ENCODE measurements at places on chromosomes 16 and 17.

- no peak overlapping the region for H3K27ac ChIP-seq
- no peaks in the 10 kb centered on the region for H3K4me1 ChIP-seq
- H3K27me3 ChIP-seq, result no peaks in the 10 kb centered on the region
- no peak overlapping the region for H3K4me3 ChIP-seq
- no peaks in the 10 kb centered on the region for H3K36me3 ChIP-seq
- DNase-seq, result no peak
Observed at GRCh38 chr17:58538811-58539409, 24.5 kb upstream of the MTMR4 start.

DNA sequence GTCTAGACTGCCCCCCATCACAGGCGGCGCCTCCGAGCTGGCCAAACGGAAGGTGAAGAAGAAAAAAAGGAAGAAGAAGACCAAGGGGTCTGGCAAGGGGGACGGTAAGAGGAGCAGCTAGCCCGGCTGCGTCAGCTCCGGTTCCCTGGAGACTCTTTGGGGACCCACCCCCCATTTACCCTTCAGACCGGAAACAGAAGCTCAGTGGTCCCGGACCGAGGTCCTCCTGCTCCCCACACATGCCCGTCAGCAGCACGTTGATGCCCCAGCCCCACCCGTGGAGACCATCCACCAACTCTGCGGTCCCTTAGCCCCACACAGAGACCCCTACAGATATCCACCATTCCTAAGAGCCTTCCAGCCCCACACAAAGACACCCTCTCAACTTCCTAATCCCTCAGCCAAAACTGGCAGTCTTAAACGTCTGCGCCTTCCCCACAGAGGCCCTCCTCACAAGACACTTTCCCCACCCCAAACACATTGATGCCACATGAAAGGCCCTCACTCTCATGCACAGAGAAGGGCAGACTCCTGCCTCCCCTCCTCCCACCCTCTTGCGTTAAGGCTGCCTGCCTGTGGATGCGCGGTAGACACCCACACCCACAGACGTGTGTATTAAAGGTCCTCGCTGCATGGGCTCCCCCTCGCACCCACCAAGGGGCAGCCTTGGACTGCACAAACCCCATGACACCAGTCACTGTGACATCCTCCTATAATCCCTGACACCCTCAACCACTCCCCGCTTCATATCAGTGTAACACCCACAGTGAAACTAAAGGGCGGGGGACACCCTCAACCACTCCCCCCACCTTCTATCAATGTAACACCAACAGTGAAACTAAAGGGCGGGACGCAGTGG is 58.2 kb upstream of the RPH3AL start:
- DNase-seq, result peak; percentile 79
- H3K4me1 ChIP-seq, result peaks cover 63% of the 10 kb centered on the region

DNA sequence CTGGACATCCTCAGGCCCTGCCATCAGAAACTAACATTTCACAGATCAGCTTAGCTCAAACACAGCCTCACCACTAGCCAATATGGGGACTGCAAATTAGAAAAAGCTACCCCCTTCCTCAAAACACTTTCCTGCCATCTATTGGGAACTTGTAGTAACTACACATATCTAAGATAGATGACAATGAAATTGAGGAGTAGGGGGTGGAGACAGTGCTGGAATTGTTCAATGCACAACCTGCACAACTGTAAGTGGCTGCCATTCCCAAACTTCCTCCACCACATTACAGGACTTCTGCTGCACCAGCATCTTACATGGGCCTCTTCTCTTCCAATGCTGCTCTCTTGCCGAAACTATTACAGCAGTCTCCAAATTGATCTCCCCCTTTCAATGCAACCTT is 21.9 kb downstream of the AIPL1 start:
- no peak overlapping the region for H3K4me3 ChIP-seq
- H3K4me1 ChIP-seq, result no peaks in the 10 kb centered on the region
- H3K27me3 ChIP-seq, result peaks cover 5% of the 10 kb centered on the region
- no peak overlapping the region for H3K27ac ChIP-seq
- H3K36me3 ChIP-seq, result no peaks in the 10 kb centered on the region
- DNase-seq, result peak; percentile 17

GRCh38 chr16:8579559-8579958 is 10.8 kb downstream of the TMEM114 start:
- no peaks in the 10 kb centered on the region for H3K27me3 ChIP-seq
- H3K36me3 ChIP-seq, result no peaks in the 10 kb centered on the region
- no peak overlapping the region for H3K27ac ChIP-seq
- no peak for DNase-seq
- no peaks in the 10 kb centered on the region for H3K4me1 ChIP-seq
- no peak overlapping the region for H3K4me3 ChIP-seq
